ENCODE measurements at places on chromosomes 6 and 20.

DNA sequence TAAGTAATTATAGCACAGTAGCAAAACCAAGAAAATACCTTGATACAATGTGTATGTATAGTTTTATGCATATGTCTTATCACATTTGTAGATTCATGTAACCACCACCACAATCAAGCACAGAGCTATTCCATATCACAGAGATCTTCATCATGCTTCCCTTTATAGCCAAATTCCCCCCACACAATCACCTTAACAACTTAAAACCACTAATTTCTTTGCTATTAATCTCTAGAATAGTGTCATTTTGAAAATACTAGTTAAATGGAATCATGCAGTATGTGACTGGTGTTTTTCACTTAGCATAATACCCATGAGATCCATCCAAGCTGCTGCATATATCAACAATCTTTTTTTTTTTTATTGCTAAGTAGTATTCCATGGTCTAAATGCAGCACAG lies 8.2 kb downstream of the HLA-DRA start:
- no peak for DNase-seq

GRCh38 chr6:143264379-143264778 lies 186.1 kb downstream of the ADAT2 start:
- no peak for DNase-seq

DNA sequence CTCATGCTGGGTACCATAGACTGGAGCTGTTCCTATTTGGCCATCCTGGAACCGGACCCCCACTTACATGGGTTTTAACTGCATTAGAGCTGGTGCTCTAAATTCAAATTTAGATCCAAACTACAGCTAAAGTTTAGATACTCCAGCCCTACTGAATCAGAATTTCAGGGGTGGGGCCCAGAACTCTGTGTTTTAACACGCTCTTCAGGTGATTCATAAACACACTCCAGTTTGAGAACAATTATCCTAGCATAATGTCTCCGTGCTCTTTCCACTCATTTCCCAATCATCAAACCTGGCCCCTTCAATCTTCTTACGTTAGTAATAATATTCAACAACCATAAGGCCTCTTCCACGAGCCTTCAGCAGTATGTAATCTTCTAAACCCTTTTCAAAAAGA lies 15.3 kb downstream of the TRPC4AP start:
- DNase-seq = no peak

GRCh38 chr6:135779213-135779612 lies 72.3 kb upstream of the PDE7B start:
- no peak for DNase-seq

GRCh38 chr6:89977808-89978748 lies 83.8 kb downstream of the GJA10 start:
- no peak for DNase-seq
